ENCODE measurements at places on chromosomes 3 and 15.

GRCh38 chr15:35166730-35167359 is 81.8 kb upstream of the NANOGP8 start:
- DNase-seq, result no peak

DNA sequence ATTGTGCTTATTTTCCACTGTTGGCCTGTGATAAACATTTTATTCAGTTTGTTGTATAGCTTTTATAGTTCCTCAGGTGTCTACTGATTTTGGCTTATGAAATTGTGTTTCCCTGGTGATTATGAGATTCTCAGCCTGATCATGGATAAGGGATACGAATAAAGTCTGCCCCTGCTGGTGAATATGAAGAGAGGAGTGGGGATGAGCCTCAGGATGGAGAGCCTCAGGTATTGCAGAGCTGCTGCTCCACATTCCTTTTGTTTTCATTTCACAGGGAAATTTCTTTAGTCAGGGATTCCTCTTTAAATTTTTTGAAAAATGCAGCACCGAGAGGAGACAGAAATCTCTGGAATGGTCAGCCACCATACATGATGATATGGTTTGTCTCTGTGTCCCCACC is 14.7 kb upstream of the RAB6B start:
- no peak for DNase-seq

DNA sequence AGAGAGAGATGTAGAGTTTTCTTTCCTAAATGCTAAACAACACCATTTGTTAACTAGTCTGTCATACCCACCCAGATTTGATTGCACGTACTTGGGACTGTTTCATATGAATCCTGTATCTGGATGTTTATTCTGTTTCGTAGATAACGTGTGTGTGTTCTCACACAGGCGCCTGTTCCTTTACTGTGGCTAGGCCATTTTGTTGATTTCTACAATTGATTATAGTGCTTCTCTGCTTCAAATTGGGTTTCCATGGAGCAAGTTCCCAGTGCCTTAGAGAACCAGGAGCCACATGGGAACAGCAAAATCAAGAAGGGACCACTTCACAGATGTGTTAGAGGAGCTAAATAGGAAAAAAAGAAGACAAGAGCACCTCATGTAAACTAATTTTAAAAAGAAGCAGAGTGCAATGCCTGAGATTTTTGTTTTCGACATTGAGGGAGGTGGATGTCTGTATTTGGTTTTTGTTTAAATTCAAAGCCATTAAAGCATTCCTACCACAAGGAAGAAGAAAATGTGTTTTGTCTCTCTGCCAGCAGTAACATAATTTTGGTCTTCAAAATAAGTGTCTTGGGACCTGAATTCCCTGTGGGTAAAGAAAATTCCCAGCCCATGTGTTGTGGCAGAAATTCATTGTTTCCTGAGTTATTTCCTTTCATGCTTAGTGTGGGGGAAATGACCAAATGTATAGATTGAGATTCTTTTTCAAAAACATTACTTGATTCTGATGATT is 424.0 kb upstream of the C2CD4B start:
- no peak for DNase-seq

DNA sequence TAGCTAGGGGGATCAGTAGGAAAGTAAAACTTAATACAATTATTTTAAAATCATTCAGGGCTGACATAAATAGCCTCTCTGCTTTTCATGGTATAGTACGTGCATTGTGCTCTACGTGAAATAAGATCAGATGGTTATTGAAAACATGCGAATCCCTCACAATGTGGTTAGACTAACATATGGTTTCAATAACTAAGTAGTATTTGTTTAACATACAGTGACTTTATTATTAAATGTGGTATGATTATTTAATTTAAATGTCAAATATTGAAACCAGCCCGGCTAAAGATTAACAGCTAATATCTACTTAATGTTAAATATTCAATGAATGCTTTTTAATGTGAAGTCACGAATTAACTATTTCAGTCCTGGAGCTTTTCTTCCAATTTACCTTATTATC is 473.9 kb upstream of the THBS1 start:
- DNase-seq, result no peak

DNA sequence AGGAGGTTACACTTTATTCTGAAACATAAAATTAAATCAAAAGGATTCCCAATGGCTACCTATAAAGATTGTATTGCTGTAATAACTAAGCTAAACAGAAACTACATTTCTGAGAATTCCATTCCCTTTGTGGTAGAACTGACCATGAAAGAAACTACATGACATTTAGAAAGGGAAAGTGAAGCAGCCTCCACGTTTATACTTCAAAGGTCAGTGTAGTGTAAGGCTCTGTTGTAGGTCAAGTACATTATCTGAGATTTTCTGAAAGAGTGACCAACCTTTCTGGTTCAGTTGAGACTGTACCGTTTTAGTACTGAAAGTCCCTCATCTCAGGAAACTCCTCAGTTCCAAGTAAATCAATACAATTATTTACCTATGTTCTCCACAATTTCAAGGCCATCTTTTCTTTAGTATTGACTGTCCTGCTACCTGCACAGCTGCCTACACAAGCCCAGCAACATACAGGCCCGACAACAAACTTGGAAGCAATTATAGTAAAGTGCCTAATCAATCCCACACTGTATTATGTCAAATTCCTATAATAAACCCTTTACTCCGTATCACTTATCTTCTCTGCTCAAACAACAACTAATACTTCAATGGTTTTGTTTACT is 343.0 kb downstream of the PLOD2 start:
- no peak for DNase-seq
